ENCODE measurements at places on chromosomes 1 and 21.

DNA sequence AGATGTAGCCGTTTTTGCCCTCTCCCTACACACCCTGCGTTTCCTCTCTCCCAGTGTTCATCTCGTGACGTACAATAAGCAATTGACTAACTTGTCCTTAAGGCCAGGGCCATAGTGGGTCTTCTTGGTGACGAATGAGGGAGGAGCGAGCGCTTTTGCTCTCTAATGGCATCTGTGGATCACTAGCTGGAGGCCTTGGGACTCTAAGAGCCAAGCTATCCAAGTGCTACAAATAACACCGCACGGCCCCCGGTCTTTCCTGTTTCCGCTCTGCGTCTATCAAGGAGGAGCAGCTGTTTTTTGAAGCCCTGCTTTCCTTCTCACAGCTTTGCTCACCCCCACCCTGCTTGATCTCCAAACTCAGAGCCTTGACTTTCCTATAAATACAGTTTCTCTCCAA is 25.2 kb downstream of the EVA1C start:
- peak; percentile 87 for DNase-seq

DNA sequence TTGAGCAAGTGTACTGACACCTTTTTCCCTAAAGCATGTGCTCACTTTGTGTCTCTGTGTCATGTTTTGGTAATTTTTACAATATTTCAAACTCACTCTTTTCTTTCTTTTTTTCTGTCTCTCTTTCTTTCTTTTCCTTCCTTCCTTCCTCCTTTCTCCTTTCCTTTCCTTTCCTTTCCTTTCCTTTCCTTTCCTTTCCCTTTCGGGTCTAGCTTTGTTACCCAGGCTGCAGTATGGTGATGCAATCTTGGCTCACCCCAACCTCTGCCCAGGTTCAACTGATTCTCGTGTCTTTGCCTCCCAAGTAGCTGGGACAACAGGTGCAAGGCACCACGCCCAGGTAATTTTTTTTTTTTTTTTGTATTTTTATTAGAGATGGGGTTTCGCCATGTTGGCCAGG is 60.4 kb upstream of the TINAGL1 start:
- no peak for DNase-seq

DNA sequence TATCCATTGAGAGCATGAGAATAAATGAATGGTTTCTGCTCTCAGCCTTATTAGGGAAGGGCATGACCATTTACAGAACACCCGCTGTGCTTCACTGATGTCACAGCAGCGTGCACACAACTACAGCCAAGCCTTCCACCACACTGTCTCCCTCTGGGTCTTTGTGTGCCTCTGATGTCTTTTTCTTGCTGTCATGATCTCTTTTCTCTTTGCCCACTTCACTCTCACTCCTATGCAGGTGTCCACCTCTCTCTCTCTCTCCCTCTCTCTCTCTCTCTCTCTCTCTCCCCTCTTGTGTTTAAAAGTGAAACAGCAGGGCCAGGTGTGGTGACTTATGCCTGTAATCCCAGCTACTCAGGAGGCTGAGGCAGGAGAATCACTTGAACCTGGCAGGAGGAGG is 232.5 kb upstream of the JUN start:
- DNase-seq: no peak

DNA sequence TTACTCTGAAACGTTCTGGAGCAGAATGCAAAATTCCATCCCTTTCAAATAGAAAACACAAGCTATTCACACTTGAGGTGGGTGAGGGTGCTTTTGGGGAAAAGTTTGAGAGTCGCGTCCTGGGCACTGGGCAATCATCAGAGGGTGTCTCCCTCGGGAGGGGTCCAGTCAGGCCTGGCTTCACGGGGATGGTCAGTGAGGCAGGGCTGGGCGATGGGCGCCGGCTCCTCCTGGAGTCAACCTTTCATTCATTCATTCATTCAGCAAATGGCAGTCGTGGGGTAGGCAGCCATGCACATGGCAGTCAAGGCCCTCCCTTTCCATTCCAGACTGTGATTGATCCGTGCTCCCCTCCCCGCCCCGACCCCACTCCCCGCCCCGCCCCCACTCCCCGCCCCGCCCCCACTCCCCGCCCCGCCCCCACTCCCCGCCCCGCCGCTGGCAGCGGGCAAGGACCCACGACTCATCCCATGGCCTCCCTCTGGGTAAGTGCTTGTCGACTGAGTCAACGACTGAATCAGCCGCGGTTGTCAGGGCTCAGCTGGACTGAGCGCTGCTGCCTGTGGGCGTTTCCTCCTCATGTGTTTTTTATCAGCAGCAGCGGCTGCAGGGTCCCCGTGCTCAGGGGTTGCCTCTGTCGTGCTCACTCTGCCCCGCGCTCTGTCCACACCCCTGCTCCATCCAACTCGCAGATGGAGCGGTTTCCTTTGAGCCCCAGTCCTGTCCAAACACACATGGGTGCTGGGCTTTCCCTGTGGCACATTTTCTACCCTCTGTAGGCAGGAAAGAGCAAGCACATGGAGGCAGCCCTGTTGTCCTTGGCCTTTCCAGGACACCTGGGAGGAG is 12.5 kb upstream of the SPSB1 start:
- DNase-seq: peak; percentile 85

DNA sequence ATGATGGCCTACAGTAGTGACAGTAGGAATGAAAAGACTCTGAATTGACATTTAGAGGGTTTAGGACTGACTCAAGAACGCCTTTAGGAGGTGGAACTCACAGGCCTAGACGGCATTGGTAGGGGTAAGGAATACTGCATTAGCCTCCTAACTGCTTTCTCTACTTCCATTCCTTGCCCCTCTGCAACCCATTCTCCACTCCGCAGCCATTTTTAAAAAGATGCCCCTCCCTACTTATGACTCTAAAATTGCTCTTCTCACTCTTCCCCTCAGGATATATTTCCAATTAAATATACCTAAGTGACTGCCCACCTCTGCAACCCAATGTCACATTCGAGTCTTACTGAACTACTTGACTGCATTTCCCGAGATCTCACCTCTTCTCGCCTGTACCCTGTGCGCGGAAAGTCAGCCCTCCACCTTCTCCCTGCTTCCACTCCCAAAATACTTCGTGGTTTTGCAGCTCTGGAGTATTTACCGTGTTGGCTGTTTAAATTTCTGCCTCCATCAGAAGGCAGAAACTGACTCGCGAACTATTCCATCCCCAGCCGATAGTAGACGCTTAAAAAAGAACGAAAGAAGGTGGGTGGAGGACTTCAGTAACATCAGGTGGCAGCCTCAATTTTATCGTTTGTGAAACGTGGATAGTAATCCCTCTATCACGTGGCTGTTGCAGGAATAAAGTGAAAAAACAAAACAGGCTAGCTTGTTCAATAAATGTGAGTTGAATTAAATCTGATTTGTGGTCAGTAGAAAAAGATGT is 1.1 kb upstream of the YBX1 start:
- peak; percentile 73 for DNase-seq

DNA sequence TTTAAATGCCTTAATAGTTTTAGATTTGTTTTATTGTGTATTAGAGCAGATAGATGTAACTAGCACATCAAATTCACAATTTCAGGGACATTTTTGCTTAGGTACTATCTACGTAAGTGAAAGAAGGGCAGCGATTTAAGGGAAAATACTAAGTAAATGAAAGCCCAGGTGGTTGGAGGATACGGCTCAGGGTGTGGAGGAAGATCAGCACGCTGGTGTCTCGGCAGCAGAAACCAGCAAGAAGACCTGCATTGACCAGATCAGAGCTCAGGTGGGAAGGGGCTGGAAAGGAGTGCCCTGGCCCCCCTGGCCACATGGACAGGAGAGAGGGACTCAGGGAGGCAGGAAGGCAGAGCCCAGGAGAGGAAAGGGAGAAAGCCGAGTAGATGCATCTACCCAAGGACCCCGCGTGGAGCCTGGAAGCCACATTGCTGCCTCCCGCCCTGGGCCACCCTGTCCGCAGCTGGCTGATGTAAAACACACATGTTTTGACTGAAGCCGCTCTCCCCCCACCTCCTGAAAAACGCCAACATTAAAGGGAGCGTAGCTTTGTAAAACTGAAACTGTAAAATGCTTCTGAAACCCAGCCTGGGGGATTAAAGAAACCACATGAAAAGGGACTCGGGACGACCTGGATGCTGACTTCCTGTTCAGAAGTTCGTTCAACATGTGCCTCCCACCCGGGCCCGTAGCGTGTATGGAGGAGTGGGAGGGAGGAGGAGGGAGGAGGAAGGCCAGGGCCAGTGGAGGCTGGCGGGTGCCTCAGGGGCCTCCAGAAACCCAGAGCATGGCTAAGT is 72.6 kb upstream of the TARDBP start:
- peak; percentile 39 for DNase-seq

GRCh38 chr1:3598051-3598491 is 13.2 kb downstream of the MEGF6 start:
- DNase-seq: peak; percentile 12

DNA sequence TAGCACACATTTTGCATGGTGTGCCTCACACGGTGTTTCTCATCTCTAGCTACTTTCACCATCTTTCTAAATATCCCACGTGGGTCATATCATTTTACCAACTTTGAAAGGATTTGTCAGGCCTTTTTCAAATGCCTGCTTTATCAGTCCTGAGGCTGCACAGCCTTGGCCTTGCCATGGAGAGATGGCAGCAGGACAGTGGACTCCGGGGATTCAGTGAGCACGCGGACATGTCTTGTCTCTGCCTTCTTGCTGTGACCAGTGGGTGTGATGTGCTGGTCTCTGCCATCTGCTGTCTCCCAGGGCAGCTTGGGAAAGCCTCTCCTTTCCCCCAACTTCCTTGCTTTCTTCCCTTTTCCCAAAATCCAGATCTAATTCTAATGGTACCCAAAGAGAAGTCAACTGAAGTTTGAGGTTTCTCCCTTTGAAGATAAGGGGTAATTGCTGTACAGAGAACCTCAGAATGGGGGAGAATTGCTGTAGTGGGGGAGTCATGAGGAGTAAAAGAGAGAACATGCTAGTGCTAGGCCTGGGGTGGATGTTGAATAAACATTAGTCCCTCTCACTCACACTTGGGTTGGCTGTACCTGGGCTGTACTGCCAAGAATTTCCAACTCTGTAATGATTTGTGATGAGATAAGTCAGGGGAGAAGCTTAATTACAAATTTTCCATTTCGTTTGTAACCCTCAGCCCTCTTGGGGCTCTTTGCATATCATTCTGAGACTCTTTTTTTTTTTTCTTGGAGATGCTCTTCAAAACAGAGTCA is 99.5 kb downstream of the GALNT2 start:
- DNase-seq: no peak

DNA sequence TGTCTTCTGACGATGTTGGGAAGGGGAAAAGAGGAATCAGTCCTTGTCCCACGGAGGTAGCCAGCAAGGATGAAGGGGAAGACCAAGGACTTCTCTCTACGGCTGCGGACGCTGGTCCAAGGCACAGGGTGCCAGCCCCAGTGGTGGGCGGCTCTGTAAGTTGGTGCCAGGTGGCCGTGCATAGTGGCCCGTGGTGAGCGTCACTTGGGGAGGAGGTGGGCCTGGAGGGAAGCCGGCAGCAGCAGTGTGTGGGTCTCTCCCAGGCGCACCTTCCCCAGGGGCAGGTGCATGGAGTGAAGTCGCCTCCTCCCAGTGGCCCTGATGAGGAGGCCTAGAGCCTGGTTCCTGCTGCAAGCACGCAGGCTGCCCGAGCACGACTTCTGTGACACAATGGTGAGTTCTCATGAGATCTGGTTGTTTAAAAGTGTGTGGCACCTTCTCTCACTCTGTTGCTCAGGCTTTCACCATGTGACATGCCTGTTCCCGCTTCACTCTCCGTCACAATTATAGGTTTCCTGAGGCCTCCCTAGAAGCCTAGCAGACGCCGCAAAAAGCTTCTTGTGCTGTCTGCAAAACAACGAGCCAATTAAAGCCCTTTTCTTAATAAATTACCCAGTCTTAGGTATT is 43.6 kb upstream of the TIAM1 start:
- no peak for DNase-seq

DNA sequence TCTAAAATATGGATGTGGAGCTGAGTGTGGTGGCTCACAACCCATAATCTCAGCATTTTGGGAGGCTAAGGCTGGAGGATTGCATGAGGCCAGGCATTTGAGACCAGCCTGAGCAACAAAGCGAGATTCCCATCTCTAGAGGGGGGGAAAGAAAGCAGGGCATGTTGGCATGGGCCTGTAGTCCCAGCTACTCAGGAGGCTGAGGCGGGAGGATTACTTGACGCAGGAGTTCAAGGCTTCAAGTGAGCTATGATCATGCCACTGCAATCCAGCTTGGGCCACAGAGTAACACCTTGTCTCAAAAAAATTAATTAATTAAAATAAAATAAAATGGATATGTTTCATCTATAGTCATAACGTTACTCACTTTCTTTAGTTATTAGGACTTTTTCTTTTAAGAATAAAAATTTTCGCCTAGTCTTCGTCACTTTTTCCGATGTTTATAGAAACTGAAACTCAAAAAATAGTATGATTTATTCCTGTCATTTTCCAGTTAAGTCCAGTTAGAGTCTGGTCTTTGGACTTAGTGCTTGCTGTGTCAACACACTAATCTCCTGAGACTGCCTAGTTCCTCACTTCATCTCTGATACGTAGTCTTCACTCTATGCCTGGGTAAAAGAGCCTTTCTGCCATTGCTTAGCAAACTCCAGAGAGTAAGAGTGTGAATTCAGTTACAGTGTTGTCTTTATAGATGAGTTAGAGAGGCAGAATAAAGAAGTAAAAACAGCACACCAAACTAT is 28.0 kb downstream of the IARS2 start:
- no peak for DNase-seq

DNA sequence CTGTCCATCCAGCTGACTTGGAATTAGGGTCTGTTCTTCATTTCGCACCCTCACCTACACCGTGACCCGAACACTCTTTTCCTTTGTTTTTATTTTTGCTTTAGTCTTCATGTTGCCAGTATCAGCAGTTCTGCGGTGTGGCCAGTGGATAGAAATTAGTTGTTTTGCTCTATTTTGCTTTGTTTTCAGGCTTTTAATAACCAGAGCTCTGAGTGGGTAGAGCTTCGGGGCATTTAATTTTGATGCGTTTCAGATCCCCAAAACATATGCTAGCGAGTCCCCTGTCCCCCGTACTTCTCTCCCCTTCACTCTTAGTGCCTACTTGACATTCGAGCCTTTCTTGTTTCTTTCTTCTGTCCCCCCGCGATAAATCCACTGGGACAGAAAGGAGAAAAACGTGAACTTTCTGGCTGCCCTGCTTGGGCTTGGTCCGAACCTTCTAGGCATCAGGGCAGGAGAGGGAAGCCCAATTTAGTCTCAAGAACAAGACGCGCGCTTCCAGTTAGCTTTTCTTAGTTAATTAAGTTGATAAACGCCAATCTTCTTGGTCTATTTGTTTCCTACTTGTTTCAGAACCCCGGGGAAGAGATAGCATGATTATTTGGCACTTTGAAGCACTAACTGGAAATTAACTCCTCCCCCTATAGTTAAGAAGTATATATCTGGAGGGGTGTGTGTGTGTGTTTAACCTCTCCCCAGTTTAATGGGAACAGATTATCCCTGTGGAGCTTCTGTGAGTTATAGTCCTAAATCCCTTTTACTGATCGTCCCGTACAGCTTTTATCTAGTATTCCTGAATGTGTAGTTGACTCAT is 839 bp downstream of the SWT1 start:
- DNase-seq: peak; percentile 62
